Activated naive CD4-positive, alpha-beta T cell treated with anti-CD3 and anti-CD28 coated beads, Interleukin-2, amount 10 ng/mL, durations not matched to agents 7 days and 5 days (primary cell): ENCODE measurements at places on chromosomes 2 and 18.
A peak's percentile ranks its signal among the peaks of the same experiment; 100 is the strongest.

GRCh38 chr2:198054299-198054698, 249.9 kb downstream of the PLCL1 start:
- no peaks in the 10 kb centered on the region for H3K36me3 ChIP-seq
- H3K4me3 ChIP-seq: no peak overlapping the region
- no peaks in the 10 kb centered on the region for H3K27me3 ChIP-seq
- H3K27ac ChIP-seq: no peak overlapping the region
- peak; percentile 58 for DNase-seq
- no peaks in the 10 kb centered on the region for H3K4me1 ChIP-seq

- no peaks in the 10 kb centered on the region for H3K36me3 ChIP-seq
- DNase-seq: no peak
- no peak overlapping the region for H3K27ac ChIP-seq
- no peaks in the 10 kb centered on the region for H3K4me1 ChIP-seq
- no peaks in the 10 kb centered on the region for H3K27me3 ChIP-seq
Observed at GRCh38 chr18:7879717-7880116, 312.6 kb downstream of the PTPRM start.

- no peak overlapping the region for H3K27ac ChIP-seq
- H3K36me3 ChIP-seq: no peaks in the 10 kb centered on the region
- no peak for DNase-seq
- peaks cover 6% of the 10 kb centered on the region for H3K4me1 ChIP-seq
Observed at GRCh38 chr18:79387615-79388014, 8.1 kb upstream of the NFATC1 start.

GRCh38 chr2:24558781-24559472, 67.9 kb downstream of the NCOA1 start:
- H3K4me1 ChIP-seq: no peaks in the 10 kb centered on the region
- peaks cover 12% of the 10 kb centered on the region for H3K36me3 ChIP-seq
- H3K27me3 ChIP-seq: no peaks in the 10 kb centered on the region
- H3K27ac ChIP-seq: no peak overlapping the region

DNA sequence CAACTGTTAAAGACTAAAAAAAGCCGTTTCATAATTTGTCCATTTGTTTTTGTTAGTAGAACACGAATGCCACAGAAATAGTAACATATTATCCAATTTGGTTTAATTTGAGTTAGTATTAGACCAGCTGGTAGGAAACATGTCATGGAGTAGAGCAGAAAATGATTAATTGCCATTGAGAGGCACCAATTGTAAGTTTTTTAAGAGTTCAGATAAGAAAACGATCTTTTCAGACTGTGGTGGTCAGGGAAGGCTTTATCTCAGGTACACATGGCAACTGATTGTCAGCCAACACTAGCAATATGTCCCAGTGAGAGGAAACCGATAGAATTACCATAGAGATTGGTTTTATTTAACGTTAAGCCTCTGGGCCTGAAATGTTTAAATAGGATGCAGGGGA, 438.2 kb upstream of the MAP2 start:
- no peak overlapping the region for H3K27ac ChIP-seq
- no peaks in the 10 kb centered on the region for H3K27me3 ChIP-seq
- no peak for DNase-seq
- no peaks in the 10 kb centered on the region for H3K4me1 ChIP-seq
- H3K36me3 ChIP-seq: no peaks in the 10 kb centered on the region
